ENCODE measurements at places on chromosomes 5 and 9.

- no peak for DNase-seq
Observed at GRCh38 chr5:32302835-32303754, 9.6 kb downstream of the MTMR12 start.

DNA sequence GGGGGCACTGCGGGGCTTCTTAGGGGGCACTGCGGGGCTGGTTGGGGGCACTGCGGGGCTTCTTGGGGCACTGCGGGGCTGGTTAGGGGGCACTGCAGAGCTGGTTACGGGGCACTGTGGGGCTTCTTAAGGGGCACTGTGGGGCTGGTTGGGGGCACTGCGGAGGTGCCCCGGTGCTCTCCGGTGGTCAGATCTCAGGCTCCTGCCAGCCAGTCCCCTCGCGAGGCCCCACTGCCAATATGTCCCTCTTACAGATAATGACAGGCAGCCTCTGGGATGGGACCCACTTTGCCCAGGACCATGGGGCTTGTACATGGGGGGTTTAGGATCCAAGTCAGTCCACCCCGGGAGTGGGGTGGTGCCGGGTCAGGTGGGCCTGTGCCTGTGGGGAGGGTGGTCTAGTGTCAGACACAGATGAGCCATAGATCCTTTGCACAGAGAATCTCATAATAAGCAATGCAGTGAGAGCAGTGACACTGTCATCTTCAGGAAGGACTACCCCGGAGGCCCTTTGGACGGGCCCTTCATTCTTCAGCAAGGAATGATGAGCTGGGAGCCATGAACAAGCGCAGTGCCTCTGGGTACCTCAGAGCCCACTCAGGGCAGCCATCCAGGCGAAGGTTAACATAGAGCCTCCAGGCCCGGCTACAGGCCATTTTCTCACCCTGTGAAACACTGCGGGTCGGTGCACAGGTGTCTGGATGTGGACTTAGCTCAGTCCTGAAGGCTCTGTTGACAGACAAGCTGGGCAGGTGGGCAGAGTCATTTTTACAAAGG lies 38.2 kb downstream of the COL5A1 start:
- DNase-seq: no peak

- no peak for DNase-seq
Observed at GRCh38 chr9:1018121-1018520, 32.0 kb upstream of the DMRT2 start.

GRCh38 chr5:10999714-11000113 lies 238.7 kb upstream of the DAP start:
- DNase-seq: no peak
